ENCODE measurements at places on chromosomes 1 and 21. TPM values are rescaled to one million over a fixed set of nuclear protein-coding genes. Genes with fewer than 3 reads are reported as not detected.

The SLX9 gene
- total RNA-seq: 12.6 TPM

The LCE2C gene
- not detected for total RNA-seq

The LCE3B gene
- total RNA-seq: not detected

The TBX19 gene
- total RNA-seq: 2.0 TPM

The UBXN10 gene
- under 0.01 TPM for total RNA-seq

The TUT4 gene
- 35.6 TPM for total RNA-seq

The GPR61 gene
- under 0.01 TPM for total RNA-seq

Measured in smooth muscle cell of trachea (primary cell).